Ureter (tissue), 1 donor: ENCODE measurements at places on chromosomes 3 and 15.

DNA sequence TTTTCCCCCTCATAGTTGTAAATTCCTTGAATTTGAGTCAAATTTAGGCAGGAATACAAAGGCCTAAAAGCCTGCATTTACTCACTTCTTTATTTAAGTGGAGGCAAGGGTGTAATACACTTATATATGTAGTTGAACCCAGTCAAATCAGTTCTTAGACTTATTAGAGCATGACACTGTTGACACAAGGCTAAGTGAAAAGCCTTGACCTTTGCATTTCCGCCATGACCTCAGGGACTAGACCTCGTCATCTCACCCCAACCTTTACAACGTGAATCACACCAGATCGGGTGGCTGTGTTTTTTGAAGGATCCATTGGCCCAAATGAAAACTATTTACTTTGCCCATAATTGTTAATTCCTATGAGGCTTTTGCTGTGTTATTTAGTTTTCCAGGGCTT, 774.4 kb downstream of the ROBO1 start:
- no peak for DNase-seq

DNA sequence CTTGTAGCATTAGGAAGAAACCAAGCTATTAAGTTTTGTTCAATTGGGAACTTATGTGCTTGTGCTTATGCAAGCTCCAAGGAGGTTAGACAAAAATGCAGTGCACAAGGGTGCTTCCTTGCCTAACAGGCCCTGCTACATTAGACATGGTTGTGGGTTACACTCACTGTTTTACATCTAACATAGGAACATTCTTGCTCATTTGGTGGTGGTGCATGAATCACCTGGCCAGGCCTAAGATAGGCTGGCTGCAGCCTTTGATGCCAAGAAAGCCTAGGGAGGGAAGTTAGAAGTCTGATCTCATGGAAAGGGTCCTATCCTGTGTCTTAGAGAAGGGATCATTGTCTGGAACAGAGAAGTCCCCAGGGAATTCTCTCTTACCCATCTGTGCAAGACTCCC, 43.5 kb downstream of the CA12 start:
- no peak for DNase-seq

- DNase-seq = no peak
Observed at GRCh38 chr3:123138839-123139444, 62.8 kb upstream of the SEC22A start.

DNA sequence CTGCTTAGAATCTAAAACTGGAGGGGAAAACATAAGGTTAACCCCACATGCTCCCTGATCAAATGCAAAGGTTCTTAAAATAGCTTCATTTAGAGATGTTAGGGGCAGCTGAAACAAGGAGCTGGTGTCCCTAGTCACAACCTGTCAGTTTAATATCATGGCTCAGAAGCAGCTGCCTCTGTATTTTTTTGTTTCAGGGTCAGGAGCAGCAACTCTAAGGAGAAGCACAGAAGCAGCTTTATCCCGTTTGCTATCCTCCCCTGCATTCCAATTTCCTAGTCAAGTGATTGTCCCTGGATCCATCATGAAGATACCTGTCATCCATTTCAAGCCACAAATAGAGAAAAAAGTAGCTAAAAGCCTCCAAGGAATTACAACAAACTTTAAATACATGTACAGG, 4.1 kb downstream of the FILIP1L start:
- no peak for DNase-seq

GRCh38 chr15:34304613-34305012, 33.0 kb downstream of the SLC12A6 start:
- DNase-seq = no peak
